ENCODE measurements at places on chromosomes 12 and 14.

DNA sequence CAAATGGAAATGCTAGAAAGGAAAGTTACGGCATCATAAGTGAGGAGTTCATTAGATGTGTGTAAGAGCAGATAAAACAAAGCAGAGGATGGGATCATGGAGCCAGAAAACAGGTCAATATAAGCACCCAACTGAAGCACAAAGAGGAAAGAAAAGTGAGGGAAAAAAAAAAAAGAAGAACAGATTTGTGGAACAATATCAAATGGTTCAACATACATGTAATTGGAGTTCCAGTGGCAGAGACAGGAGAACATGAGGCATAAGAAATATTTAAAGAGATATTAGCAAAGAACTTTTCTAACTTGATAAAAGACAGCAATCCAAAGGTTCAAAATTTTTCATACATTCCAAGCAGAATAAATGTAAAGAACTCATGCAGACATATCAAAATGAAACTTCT lies 54.1 kb downstream of the SPTSSA start:
- DNase-seq = no peak

DNA sequence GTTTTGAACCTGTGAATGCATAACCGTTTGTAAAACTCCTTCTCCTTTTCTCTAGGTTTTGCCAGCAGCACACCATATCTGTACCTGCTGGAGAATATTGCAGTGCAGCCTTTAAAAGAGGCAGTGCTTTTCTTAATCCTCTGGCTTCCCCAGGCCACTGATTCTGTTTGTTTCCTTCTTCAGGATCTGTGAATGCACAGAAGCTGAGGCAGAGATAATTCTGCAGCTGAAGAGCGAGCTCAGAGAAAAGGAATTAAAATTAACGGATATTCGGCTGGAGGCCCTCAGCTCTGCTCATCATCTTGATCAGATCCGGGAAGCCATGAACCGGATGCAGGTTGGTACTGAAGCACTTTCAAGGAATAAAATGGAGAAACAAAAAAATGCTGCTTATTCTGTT lies 348.7 kb downstream of the NAV3 start:
- no peak for DNase-seq

DNA sequence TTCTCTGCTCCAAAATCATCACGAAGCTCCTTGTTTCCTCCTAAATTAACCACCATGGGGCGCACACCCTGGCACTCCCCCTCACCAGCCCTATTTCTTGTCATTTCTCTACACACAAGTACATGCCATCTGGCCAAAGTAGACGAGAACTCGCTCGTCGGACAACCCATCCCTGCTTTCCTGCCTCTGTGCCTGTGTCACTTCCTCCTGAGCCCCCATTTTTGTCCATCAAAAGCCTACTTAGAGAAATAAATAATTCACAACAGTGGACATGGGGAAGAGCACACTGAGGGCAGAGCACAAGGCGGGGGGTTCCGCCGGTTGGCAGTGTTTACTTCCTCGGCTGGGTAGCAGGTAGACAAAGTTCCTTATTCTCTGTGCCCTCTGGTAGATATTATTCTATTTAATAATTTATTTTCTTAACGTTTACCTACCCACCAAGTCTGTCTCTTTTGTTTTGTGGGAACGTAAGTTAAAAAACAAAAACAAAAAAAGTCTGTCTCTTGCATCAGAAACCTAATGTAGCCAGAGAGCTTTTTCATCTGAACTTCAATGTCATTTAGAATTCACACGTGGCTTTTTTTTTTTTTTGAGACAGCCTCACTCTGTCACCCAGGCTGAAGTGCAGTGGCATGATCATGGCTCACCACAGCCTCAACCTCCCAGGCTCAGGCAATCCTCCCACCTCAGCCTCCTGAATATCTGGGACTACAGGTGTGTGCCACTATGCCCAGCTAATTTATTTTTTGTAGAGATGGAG lies 6.0 kb downstream of the VPS37B start:
- peak; percentile 74 for DNase-seq

DNA sequence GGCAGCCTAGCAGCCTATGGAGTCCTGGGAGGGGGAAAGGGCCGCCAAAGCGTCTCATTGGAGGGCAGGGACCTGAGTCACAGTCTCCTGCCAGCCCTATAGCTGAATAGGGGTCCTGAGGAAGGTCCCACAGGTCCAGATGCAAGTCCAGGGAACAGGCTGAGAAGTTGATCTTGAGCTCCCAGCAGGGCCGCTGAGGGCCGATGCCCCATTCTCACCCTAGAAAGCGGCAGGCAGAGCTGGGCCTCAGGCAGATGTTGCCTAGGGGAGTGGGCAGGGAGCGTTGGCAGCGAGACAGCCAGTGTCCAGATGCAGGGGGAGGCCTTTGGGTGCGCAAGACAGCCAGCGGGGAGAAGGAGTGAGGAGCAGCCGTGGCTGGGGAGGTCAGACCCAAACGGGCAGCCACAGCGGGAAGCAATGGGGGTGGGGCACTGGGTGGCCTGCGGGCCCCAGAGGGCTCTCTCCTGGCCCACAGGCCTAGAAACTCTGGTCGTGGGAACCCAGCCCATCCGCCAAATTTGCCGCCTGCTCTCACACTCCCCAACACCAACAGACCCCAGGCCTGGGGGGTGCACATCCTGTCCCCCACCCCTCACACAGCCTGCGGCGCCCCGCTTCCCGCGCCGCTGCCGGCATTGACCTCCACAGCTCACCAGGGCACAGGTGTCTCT lies 1.1 kb downstream of the HDAC7 start:
- peak; percentile 55 for DNase-seq

- no peak for DNase-seq
Observed at GRCh38 chr12:124837958-124838803, 25.5 kb downstream of the SCARB1 start.

GRCh38 chr12:130145731-130146130 lies 16.5 kb upstream of the FZD10 start:
- no peak for DNase-seq

GRCh38 chr12:122635471-122635870 lies 67.7 kb downstream of the HCAR2 start:
- no peak for DNase-seq

DNA sequence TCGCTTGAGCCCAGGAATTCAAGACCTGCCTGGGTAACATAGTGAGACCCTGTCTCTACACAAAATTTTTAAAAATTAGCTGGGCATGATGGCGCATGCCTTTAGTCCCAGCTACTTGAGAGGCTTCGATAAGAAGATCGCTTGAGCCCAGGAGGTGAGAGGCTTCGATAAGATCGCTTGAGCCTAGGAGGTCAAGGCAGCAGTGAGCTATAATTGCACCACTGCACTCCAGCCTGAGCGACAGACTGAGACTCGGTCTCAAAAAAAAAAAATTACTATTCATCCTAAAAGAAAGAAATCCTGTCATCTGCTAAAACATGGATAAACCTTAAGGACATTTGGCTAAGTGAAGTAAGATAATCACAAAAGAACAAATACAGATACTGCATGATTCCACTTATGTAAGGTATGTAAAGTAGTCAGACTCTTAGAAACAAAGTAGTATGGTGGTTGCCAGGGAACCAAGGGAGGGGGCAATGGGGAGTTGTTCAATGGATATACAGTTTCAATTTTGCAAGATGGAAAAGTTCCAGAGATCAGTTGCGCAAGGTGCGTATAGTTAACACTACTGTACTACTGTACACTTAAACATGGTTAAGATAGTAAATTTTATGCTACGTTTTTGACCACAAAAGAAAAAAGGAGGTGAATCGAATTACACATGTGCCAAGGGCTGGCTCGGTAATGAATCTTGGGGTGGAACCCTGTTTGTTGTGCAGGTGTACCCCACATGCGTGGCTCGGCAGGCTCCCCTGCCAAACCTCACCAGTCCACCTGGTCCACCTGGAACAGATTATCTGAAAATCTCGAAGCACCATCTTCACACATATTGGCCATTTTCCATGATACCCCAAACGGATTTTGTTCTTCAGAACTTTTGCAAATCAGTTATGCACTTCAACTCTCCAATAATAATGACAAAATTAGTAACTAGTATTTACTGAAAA lies 18.3 kb upstream of the ATP2A2 start:
- DNase-seq = no peak

- DNase-seq = no peak
Observed at GRCh38 chr12:92413286-92413685, 267.6 kb upstream of the BTG1 start.

DNA sequence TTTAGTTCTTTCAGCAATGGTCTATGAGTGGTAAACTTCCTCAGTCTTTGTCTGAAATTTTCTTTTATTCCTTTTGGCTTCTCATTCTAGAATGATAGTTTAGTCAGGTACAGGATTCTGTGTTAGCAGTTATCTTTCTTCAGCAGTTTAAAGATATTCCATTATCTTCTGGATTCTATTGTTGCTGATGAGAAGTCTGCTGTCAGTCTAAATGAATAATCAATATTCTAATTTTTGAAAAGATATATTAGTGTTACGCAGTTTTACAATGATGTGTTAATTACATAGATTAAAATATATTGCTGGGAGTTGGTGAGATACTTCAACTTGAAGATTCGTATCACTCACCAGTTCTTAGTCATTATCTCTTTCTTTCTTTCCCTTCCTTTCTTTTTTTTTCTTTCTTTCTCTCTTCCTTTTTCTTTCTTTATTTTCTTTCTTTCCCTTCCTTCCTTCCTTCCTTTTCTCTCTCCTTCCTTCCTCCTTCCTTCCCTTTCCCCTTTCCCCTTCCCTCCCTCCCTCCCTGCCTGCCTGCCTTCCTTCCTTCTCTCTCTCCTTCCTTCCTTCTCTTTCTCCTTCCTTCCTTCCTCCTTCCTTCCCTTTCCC lies 17.8 kb downstream of the CACNA1C start:
- no peak for DNase-seq

DNA sequence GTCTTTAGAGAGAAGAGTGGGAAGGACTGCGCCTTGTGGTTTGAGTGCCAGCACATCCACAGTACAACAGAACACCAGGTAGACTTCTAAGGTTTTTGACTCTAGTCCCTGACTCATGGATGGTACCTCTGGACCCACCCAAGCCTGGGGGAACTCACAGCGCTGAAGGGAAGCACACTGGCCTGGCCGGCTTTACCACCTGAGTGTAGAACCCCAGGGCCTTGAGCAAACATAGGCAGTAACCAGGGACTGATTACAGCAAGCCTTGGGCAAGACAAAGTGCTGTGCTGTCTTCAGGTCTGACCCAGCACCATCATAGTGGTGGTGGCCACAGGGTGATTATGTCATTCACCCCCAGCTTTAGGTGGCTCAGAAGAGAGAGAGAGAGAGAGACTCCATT lies 17.2 kb downstream of the EML5 start:
- DNase-seq = no peak

- DNase-seq = no peak
Observed at GRCh38 chr12:120403869-120404268, 34.0 kb upstream of the COX6A1 start.

- DNase-seq = no peak
Observed at GRCh38 chr12:79566452-79567174, 124.2 kb downstream of the PAWR start.

DNA sequence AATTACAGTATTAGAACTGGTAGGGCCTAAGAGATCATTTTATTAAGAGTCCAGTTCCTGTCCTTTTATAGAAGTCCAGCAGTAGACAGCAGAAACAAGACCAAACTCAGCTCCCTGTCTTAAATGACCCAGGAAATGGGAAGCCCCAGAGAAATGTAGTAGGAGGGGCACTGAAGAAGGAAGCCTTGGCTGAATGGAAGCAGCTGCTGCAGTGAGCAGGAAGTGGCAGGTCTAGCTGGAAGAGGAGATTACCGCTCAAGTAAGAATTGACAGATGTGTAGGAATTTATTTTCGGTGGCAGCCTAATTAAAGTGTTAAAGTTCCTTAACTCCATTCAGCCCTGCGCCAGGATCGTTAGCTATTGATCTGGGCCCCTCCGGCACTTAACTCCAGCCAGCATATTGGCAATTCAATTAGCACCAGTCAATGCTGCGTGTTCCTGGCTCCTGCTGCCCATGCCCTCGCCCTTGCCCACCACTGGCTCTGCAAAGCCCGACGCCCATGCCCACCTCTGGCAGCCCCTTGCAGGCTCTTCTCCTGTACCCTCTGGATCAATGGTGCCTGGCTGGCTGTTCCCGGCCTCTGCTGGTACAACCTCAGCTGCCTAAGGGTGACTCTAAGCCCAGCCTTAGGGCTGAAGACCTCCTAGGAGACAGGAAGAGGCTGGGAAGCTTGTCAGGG lies 21.1 kb downstream of the ZFHX2 start:
- DNase-seq = no peak

GRCh38 chr12:77943466-77943865 lies 112.8 kb downstream of the NAV3 start:
- DNase-seq = no peak

GRCh38 chr12:6867413-6868210 lies at the start of gene TPI1:
TSS of gene TPI1 (plus strand) at chr12:6867531. CDS start at chr12:6867567, 36 bp downstream.
- DNase-seq = peak; percentile 70

DNA sequence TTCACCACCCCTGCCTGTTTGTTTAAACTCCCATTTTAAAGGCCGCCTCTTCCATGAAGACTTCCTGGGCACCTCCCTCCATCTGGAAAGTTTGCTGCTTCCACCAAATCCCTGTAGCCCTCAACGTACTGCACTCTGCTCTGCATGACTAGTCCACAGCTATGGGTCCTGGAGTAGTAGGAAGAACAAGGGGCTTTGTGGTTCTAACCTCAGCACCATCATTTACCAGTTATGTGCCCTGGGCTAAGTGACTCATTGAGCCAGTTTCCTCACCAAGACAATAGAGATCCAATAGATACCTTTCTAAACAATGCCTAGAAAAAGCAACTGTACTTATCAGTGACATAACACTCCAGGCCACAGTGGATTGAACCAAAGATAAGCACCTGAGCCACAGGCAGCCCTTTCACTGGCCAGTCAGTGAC lies 8.5 kb upstream of the LTBP2 start:
- peak; percentile 70 for DNase-seq

DNA sequence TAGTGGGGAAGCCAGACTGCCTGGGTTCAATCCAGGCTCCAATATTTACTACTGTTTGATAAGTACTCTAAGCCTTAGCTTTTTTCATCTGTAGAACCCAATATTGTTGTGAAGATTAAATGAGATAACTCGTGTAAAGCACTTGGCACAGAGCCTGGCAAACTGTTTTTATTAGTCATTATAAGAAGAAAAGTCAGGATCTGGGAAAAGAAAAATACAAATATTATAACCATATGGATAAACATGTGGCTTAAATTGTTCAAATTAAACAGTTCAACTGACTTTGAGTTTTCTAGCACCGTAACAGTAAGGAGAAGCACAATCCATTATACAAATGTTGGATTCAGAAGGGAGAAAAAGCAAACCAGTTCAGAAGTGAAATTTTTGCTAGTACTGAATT lies 22.0 kb upstream of the CDK17 start:
- peak; percentile 59 for DNase-seq

- no peak for DNase-seq
Observed at GRCh38 chr12:30976206-30976605, 49.7 kb downstream of the TSPAN11 start.

- DNase-seq = peak; percentile 57
Observed at GRCh38 chr12:62466018-62466593, 520 bp upstream of the MON2 start.

GRCh38 chr14:104395276-104395675 lies 184.3 kb upstream of the C14orf180 start:
- no peak for DNase-seq

GRCh38 chr14:72947366-72948160 lies 21.3 kb downstream of the DCAF4 start:
- no peak for DNase-seq
